ENCODE measurements at places on chromosomes 3 and 15.

GRCh38 chr3:183122257-183122932, 23.1 kb upstream of the MCCC1 start:
- peak; percentile 55 for DNase-seq

DNA sequence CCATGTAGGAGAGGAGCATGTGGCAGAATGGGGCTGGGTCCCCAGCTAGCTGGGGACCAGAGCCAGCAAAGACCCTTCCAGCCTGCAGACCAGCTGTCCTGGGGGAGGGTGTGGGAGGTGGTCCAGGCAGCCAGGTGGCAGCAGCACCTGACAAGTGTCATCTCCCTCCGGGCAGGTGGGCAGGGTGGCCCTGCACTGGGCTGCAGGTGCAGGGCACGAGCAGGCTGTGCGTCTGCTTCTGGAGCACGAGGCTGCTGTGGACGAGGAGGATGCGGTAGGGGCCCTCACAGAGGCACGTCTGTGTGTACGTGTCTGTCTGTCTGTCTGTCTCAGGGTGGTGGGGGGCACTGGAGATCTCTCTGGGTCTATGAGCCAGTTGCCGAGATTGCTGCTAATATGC, 5.5 kb downstream of the ANKDD1A start:
- DNase-seq: no peak

DNA sequence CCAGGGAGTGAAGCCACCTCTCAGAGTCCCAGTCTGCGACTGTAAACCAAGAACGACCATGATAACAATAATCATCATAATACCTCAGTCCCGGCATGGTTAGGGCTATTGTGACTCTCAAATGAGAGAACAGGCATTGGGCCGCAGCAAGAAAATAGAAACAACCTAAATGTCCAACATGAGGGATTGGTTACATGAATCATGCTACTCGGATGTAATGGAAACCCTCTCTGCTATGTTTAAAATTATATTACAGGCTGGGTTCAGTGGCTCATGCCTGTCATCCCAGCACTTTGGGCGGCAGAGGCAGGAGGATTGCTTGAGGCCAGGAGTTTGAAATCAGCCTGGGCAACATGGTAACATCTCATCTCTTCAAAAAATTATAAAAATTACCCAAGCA, 2.8 kb downstream of the CPN2 start:
- no peak for DNase-seq

DNA sequence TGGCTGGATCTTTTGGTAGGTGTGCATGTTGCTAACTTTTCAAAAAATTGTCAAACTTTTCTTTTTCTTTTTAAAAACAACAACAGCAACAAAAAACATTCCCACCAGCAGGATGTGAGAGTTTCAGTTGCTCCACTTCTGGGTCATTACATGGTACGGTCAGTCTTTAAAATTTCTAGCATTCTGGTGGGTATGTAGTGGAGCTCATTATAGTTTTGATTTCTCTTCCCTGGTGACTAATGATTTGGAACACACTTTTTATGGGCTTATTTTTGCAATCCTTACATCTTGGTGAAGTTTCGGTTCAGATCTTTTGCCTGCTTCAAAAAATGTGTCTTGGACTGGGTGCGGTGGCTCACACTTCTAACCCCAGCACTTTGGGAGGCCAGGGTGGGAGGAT, 19.3 kb downstream of the ATP1B3 start:
- DNase-seq: no peak

GRCh38 chr3:142337994-142338393, 109.8 kb downstream of the XRN1 start:
- DNase-seq: no peak

GRCh38 chr15:22257047-22258008, 177.0 kb downstream of the OR4M2 start:
- DNase-seq: no peak

- no peak for DNase-seq
These were observed 40.8 kb upstream of the KLF13 start for GRCh38 chr15:31285772-31286261.

- no peak for DNase-seq
These were observed 6.9 kb downstream of the ISL2 start for GRCh38 chr15:76343313-76343996.

GRCh38 chr15:89587955-89588354, 12.7 kb downstream of the TICRR start:
- DNase-seq: no peak

DNA sequence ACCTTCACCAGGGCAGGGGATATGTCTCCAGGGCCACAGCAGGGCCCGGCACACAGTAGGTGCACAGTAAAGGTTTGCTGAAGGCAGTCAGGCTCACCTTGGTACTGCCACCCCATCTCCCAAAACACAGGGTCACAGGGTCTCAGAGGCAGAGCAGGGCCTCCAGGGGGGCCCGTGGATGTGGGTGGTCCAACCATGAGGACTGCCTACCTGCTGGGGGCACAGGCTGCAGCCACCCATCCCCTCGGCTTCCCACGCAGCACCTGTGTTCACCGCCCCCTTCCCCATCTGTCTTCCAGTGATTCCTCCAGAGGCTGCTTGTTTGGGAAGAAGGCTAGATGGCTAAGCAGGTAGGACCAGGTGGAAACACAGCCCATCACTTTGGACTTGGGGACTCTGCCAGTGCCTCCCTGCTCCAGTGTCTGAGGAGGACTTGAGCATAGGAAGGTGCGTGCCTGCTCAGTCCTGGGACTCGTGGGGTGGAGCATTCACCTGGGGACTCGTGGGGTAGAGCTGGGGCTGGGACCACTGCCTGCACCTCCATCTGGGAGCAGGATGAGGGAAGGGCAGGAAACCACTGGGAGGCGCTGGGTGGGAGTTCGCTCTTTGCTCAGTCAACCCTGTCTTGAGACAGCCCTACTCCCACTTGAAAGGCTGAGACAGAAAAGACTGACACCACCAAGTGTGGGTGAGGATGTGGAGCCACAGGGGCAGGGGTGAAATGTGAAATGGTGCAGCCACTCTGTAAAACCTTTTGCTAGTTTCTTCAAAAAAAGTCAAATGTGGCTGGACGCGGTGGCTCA, 18.8 kb upstream of the PLXND1 start:
- DNase-seq: peak; percentile 13

- no peak for DNase-seq
These were observed 26.4 kb downstream of the RSL24D1 start for GRCh38 chr15:55170361-55170760.

DNA sequence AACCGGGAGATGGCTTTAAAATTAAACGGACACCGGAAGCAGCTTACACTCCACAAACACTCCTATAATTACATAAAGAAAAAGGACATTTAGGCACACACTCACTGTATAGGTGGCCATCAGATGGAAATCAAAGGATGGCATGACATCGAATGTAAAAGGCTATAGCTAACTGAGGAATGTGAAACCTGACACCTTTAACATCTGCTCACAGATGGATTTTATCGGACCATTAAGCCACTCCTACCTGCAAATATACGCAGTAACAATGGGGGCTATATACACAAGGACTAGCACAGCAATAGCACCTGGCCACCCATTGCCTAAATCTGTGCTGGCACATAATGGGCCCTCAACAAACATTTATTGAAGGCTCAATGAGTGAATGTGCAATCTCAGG, 14.5 kb upstream of the RBSN start:
- DNase-seq: no peak

DNA sequence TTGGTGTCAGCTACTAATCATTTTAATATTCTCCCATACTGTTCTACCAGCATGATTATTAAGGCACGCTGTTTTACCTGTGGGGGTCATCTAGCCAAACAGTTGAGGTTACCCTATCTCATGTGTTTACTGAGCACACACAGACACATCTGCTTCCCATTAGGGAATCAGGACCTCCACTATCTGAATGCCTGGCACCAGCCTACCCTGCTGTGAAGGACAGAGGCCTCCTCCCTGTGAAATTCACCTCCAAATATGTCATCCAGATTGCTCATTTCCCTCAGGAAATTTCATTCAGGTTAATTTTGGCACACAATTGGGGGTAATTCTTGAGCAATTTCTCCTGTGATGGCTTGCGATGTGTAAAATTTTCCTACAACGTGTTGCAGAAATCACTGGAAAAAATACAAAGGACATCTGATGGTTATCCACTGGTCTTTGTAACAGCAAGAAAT, 155.6 kb upstream of the NR2E3 start:
- no peak for DNase-seq

- no peak for DNase-seq
These were observed 39.1 kb downstream of the TKT start for GRCh38 chr3:53216723-53217122.

GRCh38 chr3:101128001-101128400, 134.8 kb upstream of the ABI3BP start:
- no peak for DNase-seq

DNA sequence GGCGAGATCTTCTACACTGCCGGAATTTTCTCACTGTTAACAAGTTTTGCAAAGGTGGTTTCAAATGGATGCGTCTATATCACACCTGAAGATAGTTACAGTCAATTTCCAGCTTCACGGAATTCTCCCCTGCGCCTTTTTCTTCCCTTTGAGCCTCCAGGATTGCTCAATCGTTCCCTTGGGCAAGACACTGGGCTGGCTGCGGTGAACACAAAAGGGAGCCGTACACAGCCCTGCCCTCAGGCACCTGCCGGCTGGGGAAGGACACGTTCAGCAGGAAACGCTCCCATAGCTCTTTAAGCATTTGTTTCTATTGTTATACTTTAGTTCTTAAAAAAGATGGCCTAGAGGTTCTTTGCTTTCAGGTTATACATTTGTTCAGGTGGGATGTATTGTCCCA, 85.7 kb downstream of the C3orf70 start:
- DNase-seq: no peak

DNA sequence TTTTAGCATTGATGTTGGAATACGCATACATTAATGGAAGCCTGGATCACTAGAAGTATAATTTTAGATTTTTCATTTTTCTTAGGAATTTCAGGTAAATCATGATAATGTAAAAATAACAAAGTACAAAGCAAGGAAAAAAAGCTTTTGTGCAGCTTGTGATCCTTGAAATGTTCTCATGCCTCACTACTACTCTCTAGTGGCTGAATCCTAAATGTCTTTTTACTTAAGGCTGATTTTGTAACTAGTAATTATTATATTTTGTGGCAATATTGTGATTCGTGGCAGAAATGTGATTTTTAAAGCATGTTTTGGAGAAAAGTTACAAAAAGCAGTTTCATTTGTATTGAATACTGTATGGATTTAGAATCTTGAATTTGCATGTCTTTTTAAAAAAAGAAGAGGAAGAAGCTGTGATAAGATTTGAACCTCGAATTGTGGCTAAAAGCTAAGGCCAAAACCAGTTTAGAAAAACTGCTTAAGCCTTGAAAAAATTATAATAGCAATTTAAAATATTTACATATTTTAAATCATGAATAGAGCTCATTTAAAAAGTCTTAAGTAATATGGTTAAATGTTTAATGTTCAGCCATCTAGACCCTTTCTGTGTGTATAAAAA, 39.0 kb downstream of the U2SURP start:
- DNase-seq: peak; percentile 42

- no peak for DNase-seq
These were observed 32.5 kb upstream of the SLC2A2 start for GRCh38 chr3:171058873-171059603.

DNA sequence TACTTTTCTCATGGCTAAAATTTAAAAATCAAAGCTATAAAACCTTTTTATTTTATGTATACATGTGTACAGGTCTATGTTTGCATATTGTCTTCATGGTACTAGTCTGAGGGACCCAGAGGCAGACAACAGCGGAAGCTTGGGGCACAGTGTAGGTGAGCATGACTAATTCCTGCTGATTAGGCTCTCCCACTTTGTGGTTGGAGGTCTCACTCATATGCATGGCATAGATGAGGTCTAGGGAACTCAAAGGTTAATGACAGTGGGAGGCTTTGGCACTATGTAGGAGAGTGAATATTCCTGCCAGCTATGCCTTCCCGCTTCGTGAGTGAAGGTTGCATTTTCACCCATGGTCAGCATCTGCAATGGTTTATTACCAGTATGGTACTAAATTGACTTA, 47.5 kb upstream of the AADACL2 start:
- DNase-seq: no peak

GRCh38 chr3:49727154-49727923, 3.6 kb upstream of the GMPPB start:
- no peak for DNase-seq

DNA sequence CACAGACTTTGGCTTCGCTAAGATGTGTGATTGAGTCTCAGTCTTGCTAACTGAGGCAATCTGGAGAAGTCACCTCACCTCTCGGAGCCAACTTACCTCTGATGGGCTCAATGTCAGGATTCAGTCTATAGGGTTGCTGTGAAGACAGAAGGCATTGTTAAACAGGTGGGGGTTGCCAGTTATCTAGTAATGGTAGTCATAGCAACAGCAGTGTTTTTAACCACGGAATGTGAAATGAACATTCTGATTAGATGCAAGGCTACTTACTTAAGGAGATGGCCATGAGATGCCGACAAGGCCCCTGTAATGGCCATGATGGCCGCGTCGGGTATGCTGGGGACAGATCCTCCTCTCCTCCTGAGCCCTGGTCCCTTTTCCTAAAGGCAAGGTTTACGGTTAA, 243.1 kb downstream of the GABRG3 start:
- DNase-seq: no peak

DNA sequence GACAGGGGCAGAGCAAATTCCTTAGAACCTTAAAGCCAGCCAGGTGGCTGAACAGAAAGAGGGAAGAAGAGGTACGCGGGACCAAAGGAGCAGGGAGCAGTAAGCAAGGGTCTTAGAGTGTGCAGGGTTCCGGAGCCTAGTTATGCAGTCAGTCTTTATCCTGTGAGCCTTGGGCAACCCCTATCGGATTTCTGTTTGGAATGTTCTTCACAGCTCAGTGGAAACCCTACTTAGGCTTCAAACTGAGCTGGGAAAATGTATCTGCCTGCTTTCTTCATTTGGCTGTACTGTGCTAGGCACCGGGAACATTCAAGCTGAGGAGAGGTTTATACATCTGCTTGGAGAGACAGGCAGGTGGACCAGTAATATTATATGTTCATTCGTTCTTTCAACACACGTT, 37.1 kb downstream of the PSMD6 start:
- DNase-seq: no peak

- peak; percentile 15 for DNase-seq
These were observed 28.7 kb upstream of the PFN2 start for GRCh38 chr3:149999421-149999820.

DNA sequence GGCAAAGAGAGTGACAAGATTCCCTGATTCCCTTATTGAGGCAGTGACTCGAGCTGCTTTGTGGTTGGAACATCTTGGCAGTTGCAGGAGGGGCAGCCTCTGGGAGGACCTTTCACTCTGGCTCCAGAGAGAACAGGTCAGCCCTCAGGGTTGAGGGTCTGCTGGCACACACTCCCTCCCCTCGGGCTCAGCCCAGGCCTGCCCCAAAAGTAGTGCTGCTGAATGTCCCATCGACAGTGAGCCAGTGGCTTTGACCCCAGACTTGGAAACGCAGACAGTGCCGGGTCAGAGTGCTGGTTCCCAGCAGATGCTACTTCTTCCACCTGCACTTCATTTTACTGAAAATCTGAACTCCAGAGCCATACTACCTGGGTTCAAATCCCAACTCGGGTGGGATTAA, 25.6 kb upstream of the ATP2B2 start:
- DNase-seq: no peak

- no peak for DNase-seq
These were observed 28.6 kb downstream of the MEGF11 start for GRCh38 chr15:66224946-66225345.

- no peak for DNase-seq
These were observed 3.5 kb downstream of the SEMA3F start for GRCh38 chr3:50158530-50159146.
